ENCODE measurements at places on chromosomes 11 and 22. TPM values are rescaled to one million over a fixed set of nuclear protein-coding genes. Genes with fewer than 3 reads are reported as not detected.

EIF4ENIF1 gene
- total RNA-seq = 15.6 TPM

GSTT2B gene
- total RNA-seq = 0.98 TPM

KIF18A gene
- 4.3 TPM for total RNA-seq

GPR83 gene
- total RNA-seq = not detected

CFL1 gene
- 1,341 TPM for total RNA-seq

SGSM1 gene
- total RNA-seq = under 0.01 TPM

Data from mesangial cell (primary cell).